Uterus (tissue), 4 donors: ENCODE measurements at places on chromosomes 12 and 14. TPM values are rescaled to one million over a fixed set of nuclear protein-coding genes. Genes with fewer than 3 reads are reported as not detected.

WSCD2 gene
- total RNA-seq, result 3.3 TPM

DNA sequence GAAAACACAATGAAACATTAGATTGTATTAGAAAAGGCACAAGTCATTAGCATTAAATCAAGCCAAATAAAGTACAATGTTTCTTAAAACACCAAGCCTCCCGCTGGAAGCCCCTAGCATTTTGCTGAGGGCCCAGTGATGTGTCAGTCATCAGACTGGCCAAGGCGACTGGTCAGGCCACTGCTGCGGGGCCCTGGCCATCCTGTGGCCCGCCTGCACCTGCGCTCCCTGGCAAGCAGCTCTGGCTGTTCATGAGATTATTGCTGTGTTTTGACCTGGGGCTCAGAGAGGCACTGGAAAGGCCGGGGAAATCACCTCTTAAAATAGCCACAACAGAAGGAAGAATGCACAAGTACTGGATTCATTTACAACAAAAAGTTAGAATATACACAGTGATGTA is 24.2 kb upstream of the AMN start:
- no peak for DNase-seq

DNA sequence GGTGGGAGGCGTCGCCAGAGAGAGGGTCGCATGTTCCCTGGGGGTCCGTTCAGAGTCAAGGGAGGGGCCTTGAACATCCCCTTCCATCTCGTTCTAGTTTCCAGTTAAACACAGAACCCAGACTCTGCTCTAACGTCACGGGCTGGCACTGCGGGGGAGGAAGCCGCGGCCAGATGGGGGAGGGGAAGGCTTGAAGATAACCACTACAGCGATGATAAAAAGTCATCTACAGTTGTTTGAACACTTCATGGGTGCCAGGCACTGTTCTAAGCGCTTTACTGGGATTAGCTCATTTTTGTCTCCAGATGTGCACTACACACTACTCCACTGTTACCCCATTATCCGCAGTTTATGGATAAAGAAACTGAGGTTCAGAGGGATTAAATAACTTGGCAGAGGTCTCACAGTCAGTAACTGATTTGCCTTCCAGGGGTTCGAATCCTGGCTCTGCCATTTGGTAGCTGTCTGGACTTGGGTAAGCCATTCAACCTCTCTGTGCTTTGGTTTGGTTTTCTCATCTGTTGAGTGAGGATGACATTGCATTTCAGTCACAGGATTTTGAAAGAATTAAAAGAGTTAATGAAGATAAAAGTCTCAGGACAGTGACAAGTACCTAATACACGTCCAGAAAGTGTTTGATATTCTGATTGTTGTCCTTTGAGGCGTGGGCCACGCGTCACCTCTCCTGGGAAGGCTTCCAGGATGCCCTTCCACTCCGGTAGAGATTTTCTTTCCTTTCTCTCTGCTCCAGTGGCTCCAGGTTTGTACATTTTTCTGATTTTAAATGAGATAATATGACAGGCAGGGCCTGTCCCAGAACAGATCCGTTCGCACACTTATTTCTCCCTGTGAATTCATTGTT is 798 bp upstream of the RASAL1 start:
- DNase-seq, result no peak

GRCh38 chr14:58272588-58273372 is 25.6 kb upstream of the ARID4A start:
- DNase-seq, result no peak

DNA sequence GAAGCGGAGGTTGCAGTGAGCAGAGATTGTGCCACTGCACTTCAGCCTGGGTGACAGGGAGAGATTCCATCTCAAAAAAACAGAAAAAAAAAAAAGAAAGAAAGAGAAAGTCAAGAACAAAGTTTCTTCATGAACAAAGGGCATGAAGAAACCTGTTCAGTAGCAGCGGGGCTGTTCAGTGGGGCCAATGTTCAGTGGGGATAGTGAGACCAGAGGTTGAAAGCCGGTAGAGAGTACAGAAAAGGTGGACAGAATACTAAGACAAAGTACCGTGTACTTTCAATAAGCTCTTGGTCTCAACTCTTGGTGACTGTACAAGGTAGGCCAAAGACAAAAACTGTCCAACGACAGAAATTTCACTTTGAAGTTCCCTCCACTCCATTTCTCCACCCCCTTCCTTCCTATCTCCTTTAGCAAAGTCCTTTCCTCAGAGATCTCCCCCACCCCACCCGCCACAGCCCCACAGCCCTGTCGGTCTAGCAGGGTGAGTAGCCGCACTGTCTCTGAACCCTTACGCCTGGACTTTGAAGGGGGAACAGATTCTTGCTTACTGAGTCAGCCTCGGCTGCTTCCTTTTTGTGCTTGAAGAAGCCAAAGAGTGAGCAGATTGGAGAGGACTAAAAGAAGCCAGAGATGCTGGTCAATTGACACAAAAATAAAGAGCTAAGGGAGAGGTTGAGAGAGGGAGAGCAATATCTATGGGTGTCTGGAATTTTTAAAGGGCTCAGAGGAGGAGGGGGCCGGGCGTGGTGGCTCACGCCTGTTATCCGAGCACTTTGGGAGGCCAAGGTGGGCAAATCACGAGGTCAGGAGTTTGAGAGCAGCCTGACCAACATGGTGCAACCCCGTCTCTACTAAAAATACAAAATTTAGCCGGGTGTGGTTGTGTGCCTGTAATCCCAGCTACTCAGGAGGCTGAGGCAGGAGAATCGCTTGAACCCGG is 44.2 kb upstream of the FOS start:
- peak; percentile 26 for DNase-seq

DNA sequence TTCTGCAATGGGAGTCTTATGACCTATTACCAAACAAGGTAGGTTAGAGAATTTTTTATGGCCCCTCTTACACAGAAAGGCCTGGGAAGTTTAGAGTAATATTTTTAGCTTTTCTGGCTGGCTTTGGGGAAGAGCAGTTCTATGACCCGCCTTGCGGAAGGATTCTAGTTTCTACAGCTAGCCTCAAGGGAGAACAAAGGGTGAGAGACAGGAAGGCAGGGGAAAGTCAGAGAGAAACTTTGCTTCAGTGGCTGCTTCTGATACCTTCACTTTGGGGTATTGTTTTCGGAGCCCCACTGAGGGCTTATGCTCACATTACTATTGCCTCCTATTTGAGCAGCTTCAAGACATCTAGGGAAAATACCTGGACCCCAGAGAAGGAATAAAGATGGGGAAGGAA is 80.7 kb upstream of the NUDT4 start:
- DNase-seq, result no peak

DNA sequence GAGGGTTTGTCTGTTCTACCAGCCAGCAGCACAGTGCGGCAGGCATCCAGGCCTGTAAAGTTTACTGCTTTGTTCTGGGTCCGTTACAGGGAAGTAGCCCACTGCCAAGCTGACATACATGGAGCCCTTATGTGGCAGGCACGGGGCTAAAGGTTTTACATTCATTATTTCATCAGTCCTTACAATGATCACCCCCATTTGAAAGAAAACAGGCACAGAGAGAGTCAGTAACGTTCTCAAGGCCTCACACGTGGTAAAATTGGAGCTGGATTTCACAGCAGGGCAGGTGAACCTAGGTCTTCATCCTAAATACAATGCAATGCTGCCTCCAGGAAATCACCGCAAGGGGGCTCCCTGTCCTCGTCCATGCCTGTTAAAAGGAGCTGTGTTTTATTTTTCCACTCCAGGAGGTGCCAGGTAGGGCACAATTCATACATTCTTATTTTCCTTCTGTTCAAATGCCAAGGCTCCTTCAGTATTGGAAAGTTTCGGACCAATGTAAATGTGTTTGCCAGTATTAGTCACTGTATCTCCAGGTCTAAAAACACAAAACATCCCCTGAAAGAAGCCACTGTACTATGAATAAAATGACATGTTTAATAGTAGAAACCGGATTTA is 172.2 kb upstream of the GZMB start:
- DNase-seq, result peak; percentile 47

OR10P1 gene
- not detected for total RNA-seq

DNA sequence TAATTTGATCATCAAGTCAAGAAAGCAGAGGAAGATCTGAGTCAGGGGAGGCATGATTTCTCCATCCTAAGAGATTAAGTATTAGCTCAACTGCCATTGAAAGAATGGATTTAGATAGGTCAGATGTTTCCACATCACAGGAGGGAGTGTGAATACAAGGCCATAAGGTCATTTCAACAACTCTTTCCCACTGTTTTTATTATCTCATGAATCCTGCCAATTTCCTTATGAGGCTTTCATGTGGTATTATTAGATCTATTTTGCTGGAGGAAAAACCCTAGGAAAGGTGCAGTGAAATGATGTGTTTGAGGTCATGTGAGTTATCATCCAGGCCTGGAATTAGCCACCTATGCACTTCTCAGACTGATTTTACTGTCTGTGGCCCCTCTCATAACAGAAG is 269.0 kb downstream of the NOVA1 start:
- no peak for DNase-seq

DNA sequence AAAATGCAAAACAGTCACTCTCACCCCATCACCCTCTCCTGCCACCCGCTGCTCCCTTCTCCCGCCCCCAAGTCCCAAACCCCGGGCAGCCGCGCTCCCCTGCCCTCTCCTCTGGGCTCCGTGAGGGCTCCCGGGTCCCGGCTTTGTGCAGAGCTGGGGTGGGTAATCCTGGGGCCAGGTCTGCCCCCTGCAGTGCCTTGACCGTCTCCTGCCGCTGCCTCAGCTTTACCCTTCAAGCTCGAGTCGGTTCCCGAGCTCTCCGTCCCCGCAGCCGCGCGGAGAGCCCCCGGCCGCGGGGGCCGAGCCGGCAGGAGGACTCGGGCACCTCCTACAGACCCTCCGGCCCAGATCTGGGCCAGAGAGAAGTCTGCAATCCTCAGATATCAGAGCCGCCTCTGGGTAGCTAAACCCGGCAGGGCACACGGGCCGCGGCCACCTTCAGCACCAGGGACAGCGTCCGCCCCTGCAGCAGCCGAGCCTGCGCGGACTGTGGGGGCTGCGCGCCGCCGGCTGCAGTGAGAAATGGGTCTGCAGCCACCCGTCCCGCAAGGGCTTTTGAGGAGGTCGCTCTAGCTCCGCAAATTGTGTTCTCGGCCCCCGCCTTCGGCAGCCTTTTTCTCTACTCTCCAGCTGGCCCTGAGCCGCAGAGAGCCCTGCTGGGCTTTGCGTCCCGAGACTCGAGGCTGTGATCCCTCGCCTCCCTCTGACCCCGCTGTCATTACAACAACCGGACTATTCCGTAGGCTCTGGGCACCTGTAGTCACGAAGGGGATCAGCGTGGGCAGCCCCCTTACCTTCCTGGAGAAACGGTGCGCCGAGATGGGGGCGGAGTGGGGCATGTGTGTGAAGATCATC is 1.2 kb downstream of the PRMT8 start:
- DNase-seq, result no peak

DNA sequence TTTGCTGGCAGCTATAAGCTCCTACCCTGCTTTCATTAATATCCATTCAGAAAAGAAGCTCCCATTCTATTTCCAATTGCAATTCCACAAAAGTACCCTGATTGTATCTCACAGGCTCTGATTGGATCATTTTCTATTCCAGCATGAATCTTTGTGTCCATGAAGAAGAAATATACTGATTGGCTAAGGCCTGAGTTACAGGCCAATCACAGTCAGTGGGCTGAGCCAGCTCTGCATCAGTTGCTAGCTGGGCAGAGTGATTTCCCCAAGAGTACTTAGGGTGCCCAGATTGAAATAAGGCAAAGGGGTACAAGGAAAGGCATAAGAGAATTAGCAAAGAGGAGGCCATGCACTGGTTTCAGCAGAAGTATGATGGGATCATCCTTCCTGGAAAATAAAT is 14.4 kb downstream of the ART4 start:
- DNase-seq, result no peak

TAS2R8 gene
- total RNA-seq, result not detected

- no peak for DNase-seq
Observed at GRCh38 chr12:56454557-56454956, at the start of gene MIP. TSS of gene MIP (minus strand) at chr12:56454657. CDS start at chr12:56454613, 44 bp downstream.

FAM181A gene
- not detected for total RNA-seq

CRIP1 gene
- 53.8 TPM for total RNA-seq

TDRD9 gene
- not detected for total RNA-seq

CFAP54 gene
- total RNA-seq, result 1.3 TPM

DNA sequence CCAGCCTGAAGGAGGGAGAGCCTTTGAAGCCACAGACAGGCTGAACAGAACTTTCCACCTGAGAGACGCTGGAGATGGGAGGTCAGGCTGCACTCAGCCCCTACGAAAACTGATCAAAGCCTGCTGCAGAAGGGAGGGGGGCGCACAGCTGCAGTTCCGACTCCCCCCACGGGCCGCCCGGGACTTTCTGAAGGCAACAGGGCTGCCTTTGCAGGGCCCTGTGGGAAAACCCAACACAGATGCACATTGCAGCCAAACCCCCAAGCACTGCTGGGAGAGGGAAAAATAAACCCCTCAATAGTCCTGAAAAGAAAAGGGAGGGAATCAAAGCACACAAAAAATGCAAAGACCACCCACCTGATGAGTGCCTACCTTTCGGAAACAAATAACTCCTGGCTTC is 290.6 kb downstream of the ZFP36L1 start:
- DNase-seq, result no peak

CIT gene
- total RNA-seq, result 0.51 TPM

GRCh38 chr14:68199554-68200151 is 380.1 kb downstream of the RAD51B start:
- DNase-seq, result peak; percentile 50

- DNase-seq, result no peak
Observed at GRCh38 chr14:79254069-79254775, 957.1 kb downstream of the DIO2 start.
